ENCODE measurements at places on chromosomes 11 and 22.

GRCh38 chr11:10798330-10798928 is 10.3 kb downstream of the EIF4G2 start:
- no peak for DNase-seq

GRCh38 chr11:93532281-93532789 is 10.9 kb downstream of the SMCO4 start:
- no peak for DNase-seq

- DNase-seq, result no peak
Measured at GRCh38 chr11:10122326-10123197, 171.5 kb downstream of the SBF2 start.

- DNase-seq, result no peak
Measured at GRCh38 chr11:1308743-1309497, 512 bp downstream of the TOLLIP start.

DNA sequence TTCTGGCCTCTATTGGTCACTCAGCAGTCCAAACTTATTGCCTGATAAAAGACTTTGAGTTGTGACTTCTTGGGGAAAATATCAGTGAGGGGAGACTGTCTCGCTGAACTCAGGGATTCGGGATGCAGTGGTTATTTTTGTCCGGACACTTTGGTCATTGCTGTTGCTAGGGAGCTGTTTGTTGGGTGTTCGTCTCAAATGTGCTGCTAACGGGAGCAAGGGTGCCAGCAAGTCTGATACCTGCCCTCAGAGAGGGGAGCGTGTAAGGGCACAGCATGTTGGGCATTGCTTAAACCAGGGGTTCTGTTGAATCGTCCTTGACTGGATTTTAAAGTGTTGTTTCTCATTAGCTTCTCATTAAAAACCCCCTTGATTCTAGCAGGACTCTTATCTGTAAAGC is 49.2 kb upstream of the SLC25A18 start:
- DNase-seq, result no peak

DNA sequence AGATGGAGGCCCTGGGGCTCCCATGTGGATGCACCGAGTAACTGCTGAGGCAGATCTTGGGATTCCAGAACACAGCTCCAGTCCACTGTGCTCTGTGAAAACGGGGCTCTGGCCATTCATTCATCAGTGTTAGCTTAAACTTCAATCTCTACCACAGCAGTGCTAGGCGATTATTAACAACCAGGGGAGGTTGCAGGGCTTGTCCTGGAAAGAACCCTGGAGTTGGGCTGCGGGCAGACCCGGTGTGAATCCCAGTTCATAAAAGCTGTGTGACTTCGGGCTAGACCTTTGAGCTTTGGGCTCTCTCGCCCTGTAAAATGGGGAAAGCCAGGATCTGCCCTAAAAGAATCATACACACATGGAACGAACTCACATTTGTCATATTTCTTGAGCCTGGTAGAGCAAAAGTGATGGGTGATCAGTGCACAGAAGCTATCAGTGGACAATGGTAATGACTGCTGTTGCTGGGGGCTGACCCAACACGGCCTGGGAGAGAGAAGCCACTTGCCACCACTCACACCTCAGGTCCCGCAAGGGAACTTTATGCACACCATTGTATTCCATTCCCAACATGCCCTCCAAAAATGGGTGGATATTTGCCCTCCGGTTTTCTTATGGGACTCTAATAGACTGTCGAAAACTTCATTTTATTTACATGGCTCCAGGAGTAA is 15.6 kb upstream of the CRYBB3 start:
- DNase-seq, result no peak

- no peak for DNase-seq
Measured at GRCh38 chr11:127392575-127392974, 392.0 kb upstream of the KIRREL3 start.

DNA sequence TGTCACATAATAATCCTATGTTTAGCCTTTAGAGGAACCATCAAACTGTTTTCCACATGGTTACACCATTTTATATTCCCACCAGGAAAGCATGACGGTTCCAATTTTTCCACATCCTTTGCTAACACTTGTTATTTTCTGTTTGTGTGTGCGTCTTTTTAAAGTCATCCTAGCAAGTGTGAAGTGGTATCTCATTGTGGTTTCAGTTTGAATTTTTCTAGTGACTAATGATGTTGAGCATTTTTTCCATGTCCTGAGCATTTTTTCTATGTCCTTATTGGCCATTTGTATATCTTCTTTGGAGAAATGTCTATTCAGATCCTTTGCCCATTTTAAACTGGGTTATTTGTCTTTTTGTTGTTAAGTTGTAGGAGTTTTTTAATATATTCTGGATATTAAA is 53.7 kb upstream of the DEPDC7 start:
- no peak for DNase-seq

- no peak for DNase-seq
Measured at GRCh38 chr11:58658623-58659022, 36.2 kb downstream of the CNTF start.

GRCh38 chr11:94046796-94047195 is 25.6 kb downstream of the HEPHL1 start:
- no peak for DNase-seq

- no peak for DNase-seq
Measured at GRCh38 chr22:49576241-49577141, 251.2 kb downstream of the BRD1 start.

GRCh38 chr11:13205486-13205885 is 72.1 kb upstream of the BMAL1 start:
- DNase-seq, result no peak

DNA sequence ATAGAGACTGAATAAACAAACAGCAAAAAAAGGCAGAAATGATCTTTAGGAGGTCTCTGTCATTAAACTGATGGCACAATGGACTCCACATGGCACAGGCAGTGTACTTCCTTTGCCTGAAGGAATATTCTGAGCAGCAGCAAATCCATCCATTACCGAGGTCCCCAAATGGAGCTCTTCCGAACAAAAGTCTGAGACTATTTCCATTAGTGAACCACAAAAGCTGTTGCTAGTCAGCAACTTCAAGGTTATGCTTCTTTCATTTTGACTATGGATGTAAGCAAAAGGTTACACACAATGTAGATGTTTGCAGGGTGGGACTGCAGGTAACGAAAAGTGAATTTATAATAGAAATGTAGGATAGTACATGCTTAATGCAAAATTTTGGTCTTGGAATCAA is 14.5 kb downstream of the NARS2 start:
- no peak for DNase-seq

- DNase-seq, result no peak
Measured at GRCh38 chr22:45087802-45088201, 75.9 kb upstream of the NUP50 start.

- DNase-seq, result no peak
Measured at GRCh38 chr11:112719736-112720525, 241.3 kb upstream of the NCAM1 start.

DNA sequence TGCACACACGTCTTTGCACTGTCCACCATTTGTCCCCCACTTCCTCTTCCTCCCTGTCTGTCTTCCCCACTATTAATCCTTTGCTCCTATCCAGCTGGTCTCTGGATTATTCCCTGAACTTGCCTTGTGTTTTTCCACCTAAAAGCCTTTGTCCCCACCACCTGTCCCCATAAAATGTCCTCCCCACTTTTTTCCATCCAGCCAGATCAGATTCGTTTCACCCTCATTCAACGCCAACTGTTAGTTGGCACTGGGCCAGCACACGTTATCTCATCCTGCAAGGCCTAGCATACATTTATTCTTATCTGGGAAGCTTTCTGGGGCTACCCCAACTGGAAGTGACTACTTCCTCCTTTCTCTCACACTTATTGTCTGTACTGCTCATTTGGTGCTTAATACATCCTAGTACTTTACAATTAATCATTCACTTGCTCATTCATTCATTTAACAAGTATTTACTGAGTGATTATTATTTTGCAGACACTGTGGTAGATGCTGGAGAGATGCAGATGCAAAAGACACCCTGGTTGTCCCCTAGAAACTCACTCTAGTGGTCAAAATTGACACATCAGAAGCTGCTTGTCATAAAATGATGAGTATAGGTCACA is 96.2 kb downstream of the RASSF10 start:
- no peak for DNase-seq

GRCh38 chr22:39236321-39237317 is 8.2 kb downstream of the PDGFB start:
- DNase-seq, result no peak

- no peak for DNase-seq
Measured at GRCh38 chr11:106493751-106494150, 416.3 kb downstream of the AASDHPPT start.

GRCh38 chr11:106761745-106762144 is 256.5 kb downstream of the GUCY1A2 start:
- DNase-seq, result no peak

- no peak for DNase-seq
Measured at GRCh38 chr11:71406681-71407080, 41.5 kb downstream of the DHCR7 start.

- DNase-seq, result no peak
Measured at GRCh38 chr11:1926156-1927025, 6.9 kb downstream of the TNNT3 start.

GRCh38 chr22:48235744-48236143 is 1473.3 kb downstream of the TBC1D22A start:
- DNase-seq, result no peak

DNA sequence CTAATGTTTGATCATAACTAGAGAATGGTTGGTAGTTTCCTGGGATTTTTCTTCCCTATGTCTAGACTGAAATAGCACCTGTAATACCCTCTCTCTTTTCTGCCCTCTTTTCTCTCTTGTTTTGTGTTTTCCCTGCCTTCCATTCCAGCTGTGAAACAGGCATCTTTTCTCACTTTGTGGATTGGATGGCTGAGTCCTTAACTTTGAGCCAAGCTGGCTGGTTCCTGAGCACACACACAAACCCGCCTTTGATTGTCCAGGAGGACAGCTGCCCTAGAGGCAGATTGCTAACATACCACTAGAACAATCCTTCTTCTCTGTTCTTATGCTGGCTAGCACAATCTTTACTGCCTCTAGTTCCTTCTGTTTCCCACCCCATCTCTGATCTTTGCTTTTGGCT is 17.7 kb downstream of the CTNND1 start:
- peak; percentile 16 for DNase-seq

GRCh38 chr22:19965771-19966709 is 24.4 kb upstream of the TXNRD2 start:
- no peak for DNase-seq

DNA sequence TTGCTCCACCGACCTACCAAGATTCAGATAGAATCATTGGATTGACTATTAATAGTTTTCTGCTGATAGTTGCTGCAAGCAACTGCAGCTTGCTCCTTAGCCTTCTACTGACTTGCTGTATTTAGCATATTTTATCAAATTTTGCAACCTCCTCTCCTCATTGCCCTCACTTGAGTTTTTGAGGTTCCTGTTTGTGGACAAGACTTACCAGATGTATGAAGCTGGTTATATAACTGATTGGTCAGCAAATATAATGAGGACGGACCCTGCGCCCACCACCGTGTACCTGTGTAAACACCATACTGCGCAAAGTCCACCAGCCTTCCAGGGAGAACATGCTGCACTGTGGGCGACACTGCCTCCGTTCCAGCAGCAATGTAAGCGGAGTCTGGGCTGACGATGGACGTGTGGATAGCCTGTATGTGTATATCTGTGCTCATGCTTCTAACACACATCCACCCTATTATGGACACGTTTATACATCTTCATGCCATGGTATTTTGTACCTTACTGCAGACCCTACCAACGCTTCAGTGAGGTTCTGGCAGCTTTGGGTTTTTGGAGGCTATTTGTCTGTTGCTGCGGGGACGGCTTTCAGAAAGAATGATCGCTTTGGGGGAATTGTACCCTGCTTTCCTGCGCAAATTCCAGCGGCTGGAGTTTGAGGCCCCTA is 1.5 kb upstream of the USP18 start:
- no peak for DNase-seq

DNA sequence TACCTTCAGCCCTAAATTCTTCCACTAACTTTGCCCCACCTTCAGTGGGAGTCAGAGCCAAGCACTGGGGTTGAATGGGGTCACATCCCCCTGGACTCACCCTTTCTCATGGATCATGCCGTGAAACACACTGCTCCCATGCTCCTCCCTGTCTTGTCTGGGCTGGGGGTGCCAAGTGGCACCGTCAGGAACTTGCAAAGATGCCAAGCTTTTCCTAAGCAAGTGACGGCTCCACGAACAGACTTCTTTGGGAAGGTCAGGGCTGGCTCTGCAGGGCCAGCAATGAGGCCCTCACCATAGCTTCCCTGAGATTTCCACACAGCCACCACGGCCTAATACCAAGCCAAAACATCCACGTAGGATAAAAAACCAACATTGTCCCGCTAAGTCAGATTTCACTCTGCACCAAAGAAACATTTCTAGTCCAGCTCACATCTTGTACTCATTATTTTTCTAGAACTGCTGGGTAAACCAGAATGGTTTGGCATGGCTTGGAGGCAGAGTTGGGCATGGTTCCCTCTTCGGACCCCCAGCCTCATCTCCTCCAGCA is 76.5 kb downstream of the NAT10 start:
- DNase-seq, result no peak

- peak; percentile 67 for DNase-seq
Measured at GRCh38 chr11:126355926-126356897, 726 bp downstream of the ST3GAL4 start.

DNA sequence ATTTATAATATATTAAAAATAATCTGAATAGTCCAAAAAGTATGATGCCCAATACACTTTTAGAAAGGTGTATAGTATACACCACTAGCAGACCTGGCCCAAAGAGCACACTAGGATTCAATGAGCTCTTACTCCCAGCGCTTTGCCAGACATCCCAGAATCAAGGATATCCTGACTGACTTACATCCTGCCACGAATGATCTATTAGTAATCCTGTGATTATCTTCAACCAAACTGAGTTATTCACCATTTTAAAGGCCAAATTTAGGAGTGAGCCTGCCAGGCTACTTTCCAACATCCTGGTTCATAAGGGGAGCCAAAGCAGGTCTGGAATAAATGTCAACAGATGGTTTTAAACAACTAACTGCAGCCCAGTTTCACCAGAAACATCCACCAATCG is 60.8 kb upstream of the FAM181B start:
- no peak for DNase-seq

GRCh38 chr11:126808836-126809235 is 191.7 kb downstream of the KIRREL3 start:
- no peak for DNase-seq

DNA sequence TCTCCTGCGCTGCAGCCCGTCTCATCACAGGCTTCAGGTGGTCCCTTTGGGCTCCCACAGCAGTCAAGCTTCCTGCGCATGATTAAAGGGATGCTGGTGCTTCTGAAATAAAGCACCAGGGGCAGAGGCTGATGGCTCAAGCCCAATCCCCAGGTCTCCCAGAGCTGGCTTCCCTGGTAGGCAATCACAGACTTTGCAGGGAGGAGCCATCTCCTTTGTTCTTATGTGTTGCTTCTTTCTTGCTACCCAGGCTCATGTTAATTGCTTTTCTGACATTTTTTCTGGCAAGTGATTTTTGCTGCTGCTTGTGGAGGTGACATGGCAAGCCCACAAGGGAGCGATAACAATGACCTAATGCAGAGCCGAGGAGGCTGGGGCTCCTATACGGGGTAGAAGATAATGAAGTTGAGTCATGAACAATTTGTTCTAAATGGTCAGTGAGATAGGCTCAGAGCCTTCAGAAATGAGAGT is 25.2 kb upstream of the PLET1 start:
- no peak for DNase-seq

Data from nucleus accumbens (tissue), 56 donors.